ENCODE measurements at places on chromosomes 12 and 14. TPM values are rescaled to one million over a fixed set of nuclear protein-coding genes. Genes with fewer than 3 reads are reported as not detected.

GALNT6 gene
- total RNA-seq = 29.7 TPM

RPGRIP1 gene
- total RNA-seq = not detected

GRCh38 chr12:88206601-88207000 is 64.5 kb downstream of the TMTC3 start:
- no peaks in the 10 kb centered on the region for H3K4me1 ChIP-seq
- no peaks in the 10 kb centered on the region for H3K36me3 ChIP-seq
- H3K27me3 ChIP-seq = no peaks in the 10 kb centered on the region
- no peak overlapping the region for H3K4me3 ChIP-seq
- DNase-seq = no peak
- no peak overlapping the region for H3K27ac ChIP-seq

GRCh38 chr12:38328306-38328895 is 11.8 kb downstream of the ALG10B start:
- H3K27ac ChIP-seq = no peak overlapping the region
- no peaks in the 10 kb centered on the region for H3K4me1 ChIP-seq
- DNase-seq = no peak
- no peaks in the 10 kb centered on the region for H3K27me3 ChIP-seq

DNA sequence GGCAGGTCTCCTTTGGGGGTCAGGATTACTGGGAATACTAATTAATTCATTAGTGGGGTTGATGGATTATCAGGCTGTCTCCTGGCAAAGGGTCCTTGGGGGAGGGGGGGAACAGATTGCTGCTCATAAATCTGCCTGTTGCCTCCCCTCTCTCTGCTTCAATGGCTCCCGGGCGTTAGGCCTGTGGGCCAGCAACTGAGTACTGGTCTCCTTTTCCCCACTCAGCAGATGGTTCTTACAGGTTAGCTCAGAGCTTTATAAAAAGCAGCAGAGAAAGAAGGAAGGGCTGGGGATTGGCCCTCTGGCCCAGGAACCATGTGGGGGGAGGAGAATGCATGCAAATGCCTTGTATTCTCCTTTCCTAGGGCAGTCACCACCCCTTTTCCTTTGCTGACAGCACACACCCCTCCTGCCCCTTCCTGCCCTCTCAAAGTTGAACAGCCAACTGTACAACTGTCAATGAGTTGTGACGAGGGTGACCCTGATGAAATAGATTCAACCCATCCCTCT is 2.3 kb upstream of the NEUROD4 start:
- no peaks in the 10 kb centered on the region for H3K36me3 ChIP-seq
- H3K4me3 ChIP-seq = no peak overlapping the region
- H3K4me1 ChIP-seq = no peaks in the 10 kb centered on the region
- no peak for DNase-seq
- peaks cover 40% of the 10 kb centered on the region for H3K27me3 ChIP-seq

- no peaks in the 10 kb centered on the region for H3K36me3 ChIP-seq
- DNase-seq = no peak
- no peaks in the 10 kb centered on the region for H3K27me3 ChIP-seq
- peaks cover 10% of the 10 kb centered on the region for H3K4me1 ChIP-seq
- H3K4me3 ChIP-seq = no peak overlapping the region
- H3K27ac ChIP-seq = no peak overlapping the region
Measured at GRCh38 chr12:3214526-3215365, 137.6 kb downstream of the TSPAN9 start.

PLEKHH1 gene
- total RNA-seq = 71.1 TPM

GRCh38 chr12:51911788-51912711 is 4.7 kb downstream of the ACVRL1 start:
- H3K4me3 ChIP-seq = no peak overlapping the region
- peaks cover 3% of the 10 kb centered on the region for H3K27me3 ChIP-seq
- peaks cover 17% of the 10 kb centered on the region for H3K4me1 ChIP-seq
- peak; percentile 49 for DNase-seq
- no peaks in the 10 kb centered on the region for H3K36me3 ChIP-seq

GRCh38 chr12:104864668-104865067 is 93.4 kb downstream of the SLC41A2 start:
- H3K36me3 ChIP-seq = no peaks in the 10 kb centered on the region
- H3K4me3 ChIP-seq = no peak overlapping the region
- no peaks in the 10 kb centered on the region for H3K27me3 ChIP-seq
- no peak overlapping the region for H3K27ac ChIP-seq
- H3K4me1 ChIP-seq = no peaks in the 10 kb centered on the region

DHRS2 gene
- total RNA-seq = not detected

SALL2 gene
- 36.3 TPM for total RNA-seq

CACNB3 gene
- 40.8 TPM for total RNA-seq

All from transverse colon (tissue), 4 donors.